Stimulated activated CD8-positive, alpha-beta memory T cell treated with anti-CD3 and anti-CD28 coated beads, Interleukin-15, amount 100 ng/mL, for 4 hours (primary cell): ENCODE measurements at places on chromosomes 11 and 22.

DNA sequence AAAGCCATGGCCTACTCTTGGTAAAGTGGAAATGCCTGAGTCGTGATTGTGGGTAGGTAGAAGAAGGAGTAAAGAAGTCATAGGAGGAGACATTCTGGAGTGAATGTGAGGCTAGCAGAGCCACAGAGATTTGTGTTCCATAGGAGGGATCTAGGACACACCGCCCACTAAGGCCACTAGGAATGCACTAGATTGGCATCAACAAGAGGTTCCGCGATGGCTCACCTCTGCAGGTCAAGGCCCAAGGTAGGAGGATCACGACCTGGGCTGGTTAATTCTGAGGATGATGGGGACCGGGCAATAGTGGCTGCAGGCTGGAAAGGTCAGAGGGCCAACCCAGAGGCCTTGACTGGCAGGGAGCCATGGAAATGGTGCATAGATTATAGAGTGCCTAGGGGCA, 48.8 kb upstream of the OPCML start:
- DNase-seq = no peak

DNA sequence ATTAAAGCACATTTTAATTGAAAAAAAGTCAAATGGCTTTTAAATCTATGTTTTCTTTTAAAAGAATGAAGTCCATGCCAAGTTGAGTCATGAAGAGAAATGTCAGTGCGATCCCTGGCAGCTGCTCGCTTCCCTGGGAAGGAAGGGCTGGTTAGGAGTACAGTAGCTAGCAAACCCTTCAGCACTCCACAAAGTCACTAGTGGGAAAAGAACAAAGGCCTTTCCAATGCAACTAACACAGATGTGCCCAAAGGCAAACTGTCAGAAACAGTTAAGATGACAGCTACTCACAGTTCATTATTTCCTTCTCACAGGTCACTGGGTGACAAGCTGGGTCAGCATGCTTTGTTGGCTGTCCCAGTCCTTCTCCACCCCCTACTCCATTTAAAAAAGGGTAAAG, 308.7 kb downstream of the DCDC1 start:
- no peak for DNase-seq

GRCh38 chr11:34052608-34053160, 1.2 kb downstream of the CAPRIN1 start:
- no peak for DNase-seq

GRCh38 chr11:37107831-37108230, 509.8 kb upstream of the RAG2 start:
- DNase-seq = no peak

DNA sequence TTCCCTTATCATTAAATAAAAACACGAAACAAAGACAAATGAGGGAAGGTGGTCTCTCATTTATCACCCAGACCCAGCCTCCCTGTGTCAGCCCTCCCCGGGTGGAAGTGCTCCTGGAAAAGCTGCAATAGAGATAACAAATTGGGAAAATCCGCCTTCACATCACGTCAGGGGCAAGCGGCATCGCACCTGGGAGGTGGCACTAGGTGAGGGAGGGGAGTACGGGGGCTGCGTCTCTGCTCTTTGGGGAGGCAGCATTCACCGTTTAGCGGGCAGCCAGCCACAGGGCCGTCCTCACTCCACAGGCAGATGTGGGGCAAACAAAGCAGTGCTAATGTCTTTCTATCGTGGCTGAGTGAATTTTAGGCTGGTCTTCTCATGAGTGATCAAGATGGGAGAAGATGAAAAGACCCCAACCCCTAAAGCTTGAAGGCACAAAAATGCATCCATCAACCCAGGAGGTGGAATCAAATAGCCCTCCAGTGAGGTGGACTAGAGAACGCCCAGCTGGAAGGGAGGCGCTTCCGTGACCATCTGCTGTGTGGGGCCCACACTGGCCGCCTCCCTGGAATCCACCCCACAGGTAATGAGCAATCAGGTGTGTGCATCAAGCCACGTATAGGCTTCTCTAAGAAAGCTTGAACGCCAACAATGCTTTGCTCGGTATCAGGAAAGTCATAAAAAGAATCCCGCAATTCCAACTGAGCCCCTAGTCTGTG, 629.5 kb downstream of the BRD1 start:
- no peak for DNase-seq

GRCh38 chr11:35866601-35867000, 77.3 kb upstream of the LDLRAD3 start:
- no peak for DNase-seq
